ENCODE measurements at places on chromosomes 12 and 14.

DNA sequence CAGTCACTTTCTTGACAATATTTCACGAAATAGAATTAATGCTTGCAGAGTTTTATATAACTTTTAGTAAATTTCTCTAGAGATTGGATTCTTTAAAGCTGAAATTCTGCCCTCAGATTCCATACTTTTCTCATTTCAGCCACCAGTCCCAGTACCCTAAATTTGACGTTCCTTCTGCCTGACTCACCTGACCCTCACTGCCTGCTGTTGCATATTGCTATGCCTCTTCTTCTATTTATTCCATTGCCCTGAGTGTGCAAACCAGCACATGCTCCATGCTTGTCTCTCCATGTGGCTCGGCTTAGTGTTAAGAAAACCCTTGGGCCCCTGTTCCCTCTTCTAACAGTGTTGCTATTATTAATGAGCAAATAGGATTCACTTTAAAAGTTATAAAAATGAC lies 533.3 kb downstream of the LRFN5 start:
- DNase-seq, result peak; percentile 29

DNA sequence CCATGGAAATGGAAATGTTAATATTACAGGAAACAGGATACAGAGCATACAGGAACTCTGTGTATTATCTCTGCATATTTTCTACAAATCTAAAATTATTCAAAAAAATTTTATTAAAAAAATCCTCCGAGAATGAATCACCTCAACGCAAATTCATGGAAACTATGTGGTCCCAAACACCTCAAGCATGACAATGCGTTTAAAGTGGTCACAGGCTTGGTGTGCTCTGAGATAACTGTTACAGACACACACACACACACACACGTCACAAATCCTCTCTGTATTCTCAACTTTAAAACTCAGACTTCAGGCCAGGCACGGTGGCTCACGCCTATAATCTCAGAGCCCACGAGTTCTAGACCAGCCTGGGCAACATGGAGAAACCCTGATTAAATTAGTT lies 45.3 kb upstream of the MTERF2 start:
- DNase-seq, result no peak

DNA sequence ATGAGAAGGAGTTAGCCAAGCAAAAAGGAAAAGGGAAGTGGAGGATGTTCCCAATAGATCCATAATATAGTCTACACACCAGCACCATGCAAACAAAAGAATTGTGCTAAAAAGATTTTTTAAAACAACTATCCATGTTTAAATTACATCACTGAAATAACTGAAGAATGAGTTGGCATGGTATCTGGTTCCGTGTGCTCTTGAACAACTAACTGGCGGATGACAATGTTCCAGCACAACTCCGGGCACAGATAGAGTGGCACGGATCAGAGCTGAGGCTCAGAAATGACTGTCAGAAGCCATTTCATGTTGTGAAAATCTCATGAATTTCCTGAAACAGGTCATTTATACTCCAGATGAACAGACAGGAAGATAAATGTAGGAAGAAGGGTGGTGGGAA lies 153.1 kb downstream of the HMGA2 start:
- DNase-seq, result peak; percentile 34

DNA sequence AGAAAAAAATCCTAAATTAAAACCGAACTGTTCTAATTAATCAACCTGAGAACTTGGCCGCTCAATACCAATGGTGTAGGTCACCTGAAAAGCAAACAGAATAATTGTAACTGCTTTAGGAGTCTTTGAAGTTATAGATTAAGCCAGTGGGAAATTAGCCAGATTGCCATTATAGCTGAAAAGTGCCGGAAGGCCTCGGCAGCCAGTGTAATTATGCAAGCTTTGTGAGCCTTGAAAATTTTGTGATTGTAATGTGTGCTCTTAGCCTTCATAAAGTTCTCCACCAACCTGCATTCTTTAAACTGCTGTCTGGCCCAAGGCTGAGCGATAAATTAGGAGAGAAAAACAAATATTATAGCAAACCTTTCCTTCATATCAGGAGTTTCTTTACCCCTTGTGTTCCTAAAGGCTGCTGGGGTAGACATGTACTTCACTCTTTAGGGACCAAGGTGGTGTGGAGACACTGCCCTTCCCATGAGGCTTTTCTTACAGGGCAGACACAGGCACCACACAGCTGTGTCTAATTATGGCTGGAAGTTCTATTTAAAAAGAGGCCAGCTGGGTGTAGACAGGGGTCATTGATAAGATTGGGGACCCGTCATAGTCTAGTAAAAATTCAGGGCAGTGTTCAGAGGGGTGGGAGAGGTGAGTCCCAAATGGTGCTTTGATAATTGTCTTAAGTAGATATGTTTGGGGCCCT lies 991.2 kb downstream of the FLRT2 start:
- DNase-seq, result no peak

DNA sequence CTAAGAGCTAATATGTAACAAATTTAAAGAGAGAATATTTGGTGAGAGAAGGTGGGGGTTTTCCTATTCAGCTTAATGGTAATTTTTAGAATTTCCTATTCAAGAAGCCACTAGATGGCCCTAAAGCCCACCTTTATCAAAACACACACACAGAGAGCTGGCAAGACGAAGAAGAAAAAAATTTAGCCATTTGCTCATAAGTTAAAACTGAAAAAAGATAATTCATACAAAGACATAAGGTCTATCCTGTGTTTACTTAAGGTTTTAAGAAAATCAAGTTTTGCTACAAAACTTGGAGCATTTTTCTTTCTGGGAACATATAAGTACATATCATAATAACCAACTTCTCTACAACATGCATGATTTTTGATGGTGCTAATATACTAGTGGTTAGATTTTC lies 46.8 kb upstream of the PCED1B start:
- peak; percentile 68 for DNase-seq

GRCh38 chr12:108895220-108895802 lies 15.4 kb downstream of the DAO start:
- no peak for DNase-seq

DNA sequence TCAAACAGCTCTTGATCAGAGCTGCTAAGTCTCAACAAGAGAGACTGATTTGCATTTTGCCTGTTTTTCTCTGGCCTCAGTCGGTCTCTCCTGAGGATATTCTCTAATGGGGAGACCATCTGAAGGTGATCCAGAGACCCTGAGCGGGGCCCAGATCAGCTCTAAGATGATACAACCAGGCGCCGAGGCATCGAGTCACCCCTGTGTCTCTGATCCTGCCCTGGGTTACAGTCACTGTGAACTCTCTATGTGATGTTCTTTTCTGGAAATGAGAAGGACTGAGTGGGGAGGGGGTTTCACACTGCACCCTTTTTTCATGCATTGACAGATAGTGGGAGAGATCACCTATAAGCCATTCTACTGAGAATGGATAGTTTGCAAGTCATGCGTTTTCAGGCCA lies 247.6 kb upstream of the PWP1 start:
- DNase-seq, result no peak

- DNase-seq, result peak; percentile 87
Measured at GRCh38 chr12:93978553-93978952, 169.8 kb upstream of the PLXNC1 start.

DNA sequence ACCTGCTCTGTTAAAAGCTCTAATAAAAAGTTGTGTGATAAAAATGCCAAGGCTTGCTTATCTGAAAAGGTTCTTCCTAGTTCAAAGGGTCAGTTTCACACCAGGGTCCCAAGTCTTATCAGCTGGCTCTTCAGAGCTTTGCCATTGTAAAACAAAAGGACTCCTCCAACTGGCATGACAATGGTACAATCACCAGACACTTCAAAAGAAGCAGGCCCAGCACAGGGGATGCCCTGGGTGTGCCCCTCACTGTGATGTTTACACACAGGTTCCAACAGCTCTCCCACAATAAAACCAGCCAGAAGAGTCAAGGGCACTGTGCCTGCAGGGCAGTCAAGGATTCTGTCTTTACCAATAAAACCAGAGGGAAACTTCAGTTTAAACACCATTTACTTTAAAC lies 78.7 kb downstream of the PRICKLE1 start:
- DNase-seq, result no peak

DNA sequence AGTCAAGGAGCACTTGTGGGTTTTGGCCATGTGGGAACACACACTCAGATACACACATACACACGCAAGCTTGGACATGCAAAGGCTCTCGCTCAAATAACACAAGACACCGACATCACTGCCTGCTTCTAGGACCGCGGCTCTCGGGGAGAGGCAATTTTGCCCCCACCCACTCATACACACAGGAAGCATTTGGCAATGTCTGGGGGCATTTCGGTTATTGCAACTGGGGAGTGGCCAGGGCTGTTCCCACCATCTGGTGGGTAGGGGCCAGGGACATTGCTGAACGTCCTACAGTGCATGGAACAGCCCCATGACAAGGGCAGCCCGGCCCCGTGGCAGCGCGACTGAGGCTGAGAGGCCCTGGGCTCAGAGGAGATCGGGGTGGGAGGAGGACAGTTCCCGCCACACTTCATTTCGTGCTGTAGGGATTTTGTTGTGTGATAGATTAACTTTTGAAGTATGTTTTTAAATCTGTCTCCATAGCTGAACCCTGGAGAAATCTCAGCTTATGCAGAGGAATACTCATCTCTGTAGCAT lies 35.6 kb downstream of the RIMBP2 start:
- no peak for DNase-seq

- DNase-seq, result no peak
Measured at GRCh38 chr12:26120561-26121274, 4.1 kb downstream of the BHLHE41 start.

DNA sequence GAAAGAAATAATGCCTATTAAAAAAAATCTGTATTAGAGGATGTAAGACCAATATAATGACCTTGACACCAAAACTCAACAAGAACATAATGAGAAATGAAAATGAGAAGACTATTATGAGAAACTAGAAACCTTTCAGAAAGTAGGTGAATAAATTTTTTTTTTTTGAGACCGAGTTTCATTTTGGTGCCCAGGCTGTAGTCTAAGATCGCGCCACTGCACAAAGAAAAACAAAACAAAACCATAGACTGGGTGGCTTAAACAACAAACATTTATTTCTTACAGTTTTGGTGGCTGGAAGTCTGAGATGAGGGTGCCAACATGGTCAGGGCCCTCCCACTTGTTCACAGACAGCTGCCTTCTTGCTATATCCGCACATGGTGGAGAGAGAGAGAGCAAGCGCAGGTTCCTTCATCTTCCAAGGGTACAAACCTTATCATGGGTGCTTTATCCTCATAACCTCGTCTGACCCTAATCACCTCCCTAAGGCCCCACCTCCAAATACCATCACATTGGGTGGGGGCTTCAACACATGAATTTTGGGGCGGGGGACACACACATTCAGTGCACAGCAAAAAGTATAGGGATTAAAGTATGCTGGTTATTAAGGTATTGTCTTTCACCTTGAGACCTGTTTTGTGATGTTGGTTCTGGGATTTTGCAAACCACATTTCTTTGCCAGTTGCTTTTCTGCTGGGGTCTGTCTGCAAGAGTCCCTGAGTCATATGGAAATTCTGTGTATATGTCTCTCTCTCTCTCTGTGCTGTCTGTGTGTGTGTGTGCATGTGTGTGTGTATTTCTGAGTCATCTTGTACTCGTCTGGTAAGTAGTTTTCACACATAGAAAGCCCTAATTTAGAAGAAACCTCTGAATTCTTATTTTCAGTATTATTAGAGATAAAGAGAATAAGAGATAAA lies 26.2 kb downstream of the ZCRB1 start:
- DNase-seq, result peak; percentile 68

DNA sequence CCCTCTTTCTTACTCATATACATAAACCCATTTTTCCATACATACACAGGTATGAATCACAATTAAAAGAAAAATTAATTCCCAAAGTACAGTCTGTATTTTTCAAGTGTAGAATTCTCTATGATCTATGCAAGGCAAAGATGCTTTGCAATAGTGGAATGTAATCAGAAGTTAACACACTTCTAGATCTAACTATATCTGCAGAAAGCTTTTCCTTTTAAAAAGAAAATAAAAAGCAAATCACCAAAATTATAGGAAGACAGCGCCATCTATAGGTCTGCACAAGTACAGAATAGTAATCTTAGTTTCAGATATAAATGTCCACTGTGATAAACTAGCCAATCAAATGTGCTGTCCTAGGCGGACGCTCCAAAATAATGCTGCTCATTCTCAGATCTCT lies 22.0 kb downstream of the SLC25A21 start:
- DNase-seq, result peak; percentile 17

GRCh38 chr12:105983622-105984320 lies 155.0 kb downstream of the NUAK1 start:
- DNase-seq, result peak; percentile 70

- no peak for DNase-seq
Measured at GRCh38 chr14:36504771-36505175, 15.3 kb downstream of the NKX2-1 start.

DNA sequence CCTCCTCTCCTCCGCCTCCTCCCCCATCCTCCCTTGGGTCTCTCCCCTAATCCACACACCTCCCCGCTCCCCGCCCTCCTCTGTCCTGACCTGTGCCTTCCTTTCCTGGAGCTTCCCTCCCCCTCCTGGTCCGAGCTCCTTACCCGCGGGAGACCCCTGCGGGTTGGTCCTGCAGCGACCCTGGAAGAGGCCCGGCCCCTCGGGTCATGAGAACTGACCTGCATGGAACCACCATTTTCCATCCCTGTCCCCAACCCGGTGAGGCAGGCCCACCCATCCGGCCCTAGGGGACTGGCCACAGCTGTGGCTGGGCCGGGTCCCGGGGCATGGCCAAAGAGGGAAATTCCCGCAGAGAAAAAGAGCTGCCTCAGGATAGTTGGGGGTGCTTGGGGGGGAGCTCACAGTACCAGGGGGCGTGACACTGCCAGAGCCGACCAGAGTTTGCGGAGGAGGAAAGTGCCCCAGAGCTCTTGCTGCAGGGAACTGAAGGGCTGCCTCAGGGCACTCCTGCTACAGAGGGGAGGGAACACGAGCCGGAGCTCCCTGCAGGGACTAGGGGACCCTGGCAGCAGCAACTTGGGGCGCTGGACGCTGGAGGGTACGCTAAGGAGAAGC lies 613 bp downstream of the ARHGEF40 start:
- peak; percentile 64 for DNase-seq

- DNase-seq, result no peak
Measured at GRCh38 chr12:51669271-51669670, 78.2 kb downstream of the SCN8A start.

- peak; percentile 27 for DNase-seq
Measured at GRCh38 chr14:99995700-99996356, 69.4 kb upstream of the EVL start.

DNA sequence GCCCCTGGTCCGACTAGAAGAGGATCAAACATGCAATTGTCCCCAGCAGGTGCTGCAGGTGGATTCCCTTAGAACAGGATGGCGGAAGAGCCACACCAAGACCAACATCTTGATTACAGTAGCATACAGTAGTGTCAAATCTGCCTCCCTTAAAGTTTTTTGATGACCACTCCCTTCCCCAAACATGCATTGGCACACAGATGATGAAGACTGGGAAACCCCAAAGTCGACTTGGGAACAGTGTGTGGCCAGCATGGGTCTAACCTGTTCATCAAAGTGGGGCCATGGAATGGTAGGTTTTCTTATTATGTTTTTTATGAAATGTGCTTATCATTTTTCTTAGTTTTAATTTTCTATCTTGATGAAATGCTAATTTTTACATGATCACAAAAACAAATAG lies 8.8 kb downstream of the PLXNC1 start:
- DNase-seq, result no peak
